ENCODE measurements at places on chromosomes 3 and 15.
A peak's percentile ranks its signal among the peaks of the same experiment; 100 is the strongest.

- no peak for DNase-seq
These were observed 929.5 kb upstream of the ALCAM start for GRCh38 chr3:104437131-104437750.

GRCh38 chr15:67915461-67916374 lies 75.9 kb upstream of the RNU6-1 start:
- DNase-seq, result peak; percentile 70

- no peak for DNase-seq
These were observed 194.5 kb upstream of the CFAP20DC start for GRCh38 chr3:59244343-59244742.

GRCh38 chr3:64595253-64595694 lies 92.5 kb downstream of the ADAMTS9 start:
- no peak for DNase-seq

DNA sequence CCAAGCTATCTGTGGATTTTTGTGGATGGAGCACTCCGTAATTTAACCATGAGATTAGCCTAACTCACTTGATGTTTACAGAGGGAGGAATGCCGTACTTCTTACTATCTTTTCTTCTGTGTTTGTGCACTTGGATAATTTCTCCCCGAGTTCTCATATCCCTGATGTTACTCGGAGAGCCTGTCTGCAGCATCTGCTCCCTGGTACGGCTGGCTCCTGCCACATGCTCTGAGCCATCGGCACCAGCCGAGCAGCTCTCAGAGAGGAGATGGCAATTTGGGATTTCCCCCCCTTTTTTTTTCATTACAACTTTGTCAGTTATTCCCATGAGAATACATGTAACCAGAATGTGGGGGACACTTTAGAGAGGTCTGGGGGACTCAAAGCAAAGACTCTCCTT lies 155.0 kb downstream of the MCTP2 start:
- DNase-seq, result no peak

- no peak for DNase-seq
These were observed 136.9 kb upstream of the SLC2A2 start for GRCh38 chr3:171163101-171164066.

- no peak for DNase-seq
These were observed 970.2 kb downstream of the PLOD2 start for GRCh38 chr3:145190761-145191160.

DNA sequence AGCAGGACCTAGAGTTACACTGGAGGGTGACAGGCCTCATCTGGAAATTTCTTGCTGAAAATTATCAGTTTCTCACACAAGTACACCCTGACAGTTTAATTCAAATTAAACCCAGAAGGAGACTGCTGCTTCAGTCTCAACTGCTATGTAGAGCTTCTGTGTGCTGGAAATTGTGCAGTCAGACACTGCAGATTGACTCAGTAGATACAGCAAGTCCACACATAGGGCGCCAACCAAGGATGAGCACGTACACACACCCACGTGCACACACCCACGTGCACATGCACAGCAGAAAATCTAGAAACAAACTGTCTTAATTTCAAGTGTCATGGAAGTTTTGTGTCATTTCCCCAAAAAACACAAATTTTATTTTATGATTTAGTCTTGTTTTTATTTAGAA lies 192.9 kb downstream of the PDE8A start:
- DNase-seq, result no peak

DNA sequence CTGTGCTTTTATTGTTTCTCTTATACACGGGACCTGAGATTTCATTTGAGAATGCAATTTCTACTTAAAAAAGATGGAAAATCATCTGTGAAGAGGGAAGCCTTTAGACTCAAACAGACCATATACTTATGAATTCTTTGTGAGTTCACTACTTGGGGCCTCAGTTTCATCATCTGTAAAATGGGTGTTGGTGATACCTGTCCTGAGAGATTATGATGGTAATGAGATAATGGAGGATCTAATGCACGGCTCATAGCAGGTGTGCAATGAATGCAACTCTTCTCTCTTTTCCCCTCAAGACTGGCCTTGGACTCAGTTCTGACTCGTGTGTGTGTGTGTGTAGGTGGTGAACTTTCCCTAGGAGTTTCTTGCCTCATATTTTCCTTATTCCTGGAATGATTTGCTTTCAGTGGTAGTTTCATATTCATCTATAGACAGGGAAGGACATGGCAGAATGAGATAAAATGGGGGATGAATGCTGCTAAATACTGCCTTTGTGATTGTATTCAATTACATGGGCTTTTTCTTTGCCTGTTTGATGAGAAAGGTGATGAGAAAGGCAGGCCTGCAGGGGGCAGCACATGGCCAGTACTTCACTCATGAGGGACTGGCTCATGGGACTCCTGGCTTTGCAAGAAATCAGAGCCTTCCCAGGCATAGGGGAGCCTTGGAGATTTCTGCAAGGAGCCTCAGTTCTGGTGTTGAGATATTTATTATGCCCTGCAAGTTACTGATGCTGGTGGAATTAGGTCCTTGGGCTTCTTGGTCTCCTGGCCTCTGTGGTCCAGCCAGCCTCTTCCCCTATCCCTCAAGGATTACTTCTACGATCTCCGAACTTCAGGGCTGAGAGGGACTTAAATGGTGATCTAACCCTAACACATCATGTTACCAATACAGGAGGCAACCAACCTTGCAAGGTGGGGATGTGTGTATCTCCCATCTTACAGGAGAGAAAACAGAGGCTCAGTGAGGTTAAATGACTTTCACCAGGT lies 70.7 kb downstream of the RPLP1 start:
- DNase-seq, result peak; percentile 31

- DNase-seq, result no peak
These were observed 398.3 kb upstream of the PPP2R3A start for GRCh38 chr3:135567223-135567622.

GRCh38 chr3:122105626-122106025 lies 50.5 kb downstream of the CD86 start:
- DNase-seq, result no peak

- no peak for DNase-seq
These were observed 78.7 kb upstream of the ETV5 start for GRCh38 chr3:186187401-186188275.

- no peak for DNase-seq
These were observed 118.8 kb upstream of the UBE2E2 start for GRCh38 chr3:23084367-23084766.

DNA sequence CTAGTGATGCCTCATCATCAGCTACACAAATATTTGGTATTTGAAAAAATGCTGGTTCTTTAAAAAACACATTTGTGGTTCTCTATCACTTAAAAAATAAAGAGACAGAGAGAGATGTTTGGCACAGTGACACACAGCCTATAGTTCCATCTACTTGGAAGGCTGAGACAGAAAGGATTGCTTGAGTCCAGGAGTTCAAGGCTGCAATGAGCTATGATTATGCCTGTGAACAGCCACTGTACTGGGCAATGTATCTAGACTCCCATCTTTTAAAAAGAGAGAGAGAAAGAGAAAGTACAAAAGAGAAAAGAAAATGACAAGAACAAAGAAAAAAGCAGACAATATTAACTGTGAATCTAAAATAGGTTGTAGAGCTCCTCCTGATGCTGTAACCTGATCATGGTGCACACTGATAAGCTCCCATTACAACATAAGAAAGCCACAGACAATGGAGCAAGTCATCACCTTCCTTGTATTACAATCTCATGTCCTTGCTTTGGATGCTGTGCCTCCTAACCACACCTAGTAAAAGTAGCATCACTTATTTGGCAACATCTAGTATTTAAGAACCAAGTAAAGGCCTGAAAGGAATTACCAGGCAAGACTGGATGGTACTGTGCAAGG lies 31.7 kb upstream of the MAP4 start:
- DNase-seq, result no peak

DNA sequence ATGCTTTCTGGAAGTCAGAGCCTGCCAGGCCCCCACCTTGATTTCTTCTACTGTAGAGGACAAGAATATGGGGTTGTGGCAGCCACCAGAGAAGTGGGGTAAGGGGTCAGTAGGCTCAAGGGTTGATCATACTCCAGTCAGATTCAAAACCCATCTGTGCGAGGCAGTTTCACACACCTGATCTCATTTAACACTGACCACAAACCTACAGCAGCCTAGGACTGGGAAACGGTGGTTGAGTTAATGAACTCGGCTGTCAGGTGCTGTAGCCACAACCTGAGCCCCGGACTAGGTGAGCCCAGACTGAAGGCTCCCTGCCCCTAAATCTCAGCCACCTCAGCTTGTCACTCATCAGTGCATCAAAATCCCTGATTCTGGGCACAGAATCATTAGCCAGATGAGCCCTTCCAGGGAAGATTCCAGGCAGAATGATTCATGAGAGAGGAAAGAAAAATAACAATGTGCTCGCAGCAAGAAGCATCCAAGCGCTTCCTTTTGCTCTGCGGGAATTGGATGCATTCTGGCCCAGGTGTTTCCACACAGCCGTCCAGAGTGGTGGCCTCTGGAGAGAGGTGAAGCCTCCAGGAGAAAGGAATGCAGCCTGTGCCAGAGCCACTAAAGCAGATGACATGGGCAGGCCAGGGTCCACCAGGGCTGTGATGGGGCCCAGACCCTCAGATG lies 102.1 kb downstream of the SRGAP3 start:
- DNase-seq, result no peak

DNA sequence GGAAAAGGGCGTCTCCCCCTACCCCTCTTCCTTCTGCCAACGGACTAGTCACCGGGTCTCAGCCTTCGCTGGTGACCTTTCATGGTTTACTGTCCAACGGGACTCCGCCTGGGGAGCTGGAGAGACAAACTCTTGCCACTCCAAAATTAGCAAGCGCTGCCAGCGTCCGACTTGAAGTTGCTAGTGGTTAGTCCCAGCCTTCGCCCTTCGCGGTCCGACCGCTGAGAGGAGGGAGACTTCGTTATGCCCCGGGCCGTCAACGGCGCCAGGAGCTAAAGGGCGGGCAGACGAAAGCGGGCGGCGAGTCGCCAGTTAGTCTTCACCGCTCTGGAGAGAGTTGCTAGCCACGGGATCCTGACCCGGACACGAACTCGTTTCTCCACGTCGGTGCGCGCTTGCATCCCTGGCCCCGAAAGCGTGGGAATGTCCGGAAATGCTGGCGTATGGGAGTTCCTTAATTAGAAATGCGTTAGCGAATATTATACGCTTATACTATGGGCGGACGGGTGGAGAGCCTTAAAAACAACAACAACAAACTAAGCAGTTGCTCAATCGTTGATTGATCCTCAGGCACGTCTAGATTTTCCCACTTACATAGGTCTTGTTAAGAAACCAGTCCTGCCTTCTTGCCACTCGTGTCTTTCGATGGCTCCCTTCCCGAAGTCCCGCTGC lies 716 bp downstream of the SMC4 start:
- peak; percentile 61 for DNase-seq

DNA sequence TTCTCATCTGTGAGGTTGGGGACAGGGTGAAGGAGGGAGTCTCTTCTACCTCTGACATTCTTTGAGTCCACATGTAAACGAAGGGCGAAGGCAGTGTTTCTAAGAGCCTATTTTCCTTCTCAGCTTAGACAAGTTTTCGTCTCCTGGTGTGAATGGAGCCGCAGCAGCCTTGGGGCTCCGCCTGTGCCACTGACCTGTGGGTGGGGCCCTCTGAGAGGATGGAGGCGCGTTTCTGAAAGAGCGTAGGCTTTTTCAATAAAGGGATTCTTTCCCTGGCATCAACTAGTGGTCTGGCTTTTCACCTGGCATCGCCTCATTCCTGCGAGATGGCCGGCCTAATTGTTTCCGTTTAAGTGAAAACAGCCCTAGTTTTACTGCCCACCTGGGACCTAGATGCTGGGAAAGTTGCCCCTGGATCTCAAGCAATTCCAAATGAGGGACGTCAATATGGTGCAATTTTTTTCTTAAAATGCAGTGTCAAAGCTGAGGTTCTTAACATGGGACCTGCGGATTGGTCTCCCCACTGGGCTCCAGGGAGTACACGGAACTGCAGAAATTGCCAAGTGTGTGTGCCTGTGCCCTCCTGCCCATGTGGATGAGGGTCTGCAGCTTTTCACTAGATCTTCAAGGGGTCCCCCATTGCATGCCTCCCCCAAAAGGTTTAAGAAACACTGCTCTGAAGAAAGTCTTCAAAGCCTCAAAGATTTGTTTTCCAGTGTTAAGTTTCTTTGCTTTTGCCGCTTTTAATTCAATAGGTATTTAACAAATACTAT lies 958 bp downstream of the GLDN start:
- no peak for DNase-seq

DNA sequence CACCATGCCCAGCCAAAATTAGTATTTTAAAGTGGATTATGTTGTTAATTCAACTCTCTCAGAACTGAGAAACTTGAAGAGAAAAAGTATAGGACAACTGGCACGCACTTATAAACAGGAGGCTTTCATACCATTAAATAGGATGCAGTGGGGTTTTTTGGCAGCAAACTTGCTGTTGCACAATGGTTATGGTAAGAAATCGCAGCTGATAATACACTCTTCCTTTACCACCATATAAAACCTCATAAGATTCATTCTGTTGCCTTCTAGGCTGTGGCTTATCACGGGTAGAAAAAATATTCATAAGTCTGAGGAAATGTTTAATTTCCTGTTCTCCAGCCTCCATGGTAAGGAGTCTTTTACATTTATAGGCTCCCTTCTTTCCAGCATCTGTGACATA lies 95.3 kb downstream of the TMCO5A start:
- DNase-seq, result no peak

- no peak for DNase-seq
These were observed 1.1 kb downstream of the ATP10A start for GRCh38 chr15:25862071-25862471.

GRCh38 chr3:67685499-67685898 lies 31.1 kb upstream of the SUCLG2 start:
- no peak for DNase-seq

DNA sequence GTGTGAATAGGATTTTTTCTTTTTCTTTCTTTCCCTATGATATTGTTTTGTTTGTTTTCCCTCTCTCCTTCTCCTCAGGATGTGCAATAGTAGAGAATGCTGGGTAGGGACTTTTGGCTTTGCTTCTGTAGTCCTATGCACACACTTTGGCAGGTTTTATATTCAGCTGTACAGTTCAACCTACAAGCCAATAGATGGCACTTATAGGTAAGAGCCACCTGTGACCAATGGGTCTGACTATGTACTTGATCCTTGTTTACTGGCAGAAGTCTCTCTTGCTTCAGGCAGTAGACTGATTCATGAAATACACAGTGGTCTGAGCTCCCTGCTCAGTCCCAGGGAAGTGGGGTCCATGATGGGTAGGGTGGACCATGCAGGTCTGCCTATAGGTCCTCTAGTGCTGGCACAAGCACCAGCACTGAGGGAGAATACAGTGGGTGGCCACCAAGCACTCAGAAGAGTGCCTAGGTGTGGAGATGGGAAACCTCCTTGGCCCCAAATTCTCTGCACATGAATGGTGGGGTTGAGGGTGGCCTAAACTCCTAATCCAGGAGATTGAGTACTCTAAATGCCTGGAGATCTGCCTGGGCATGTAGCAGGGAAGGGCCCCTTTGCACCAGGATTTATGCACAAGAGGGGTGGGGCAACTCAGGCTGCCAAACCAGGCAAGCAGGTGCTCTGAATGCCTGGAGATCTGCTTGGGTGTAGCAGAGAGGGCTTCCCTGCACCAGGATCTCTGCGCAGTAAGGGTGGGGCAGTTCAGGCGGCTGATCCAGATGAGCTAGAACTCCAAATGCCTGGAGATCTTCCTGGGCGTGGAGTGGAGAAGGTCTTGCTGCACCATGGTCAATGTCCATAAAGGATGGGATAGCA lies 176.1 kb downstream of the DOCK3 start:
- no peak for DNase-seq

Measured in NCI-H2029 treated with DMSO at 0.1 percent for 48 hours (cell line).